Activated CD8-positive, alpha-beta memory T cell treated with anti-CD3 and anti-CD28 coated beads, Interleukin-2, amount 10 ng/mL, durations not matched to agents 7 days and 5 days (primary cell): ENCODE measurements at places on chromosomes 4 and X. TPM values are rescaled to one million over a fixed set of nuclear protein-coding genes. Genes with fewer than 3 reads are reported as not detected.

GRCh38 chr4:86615501-86615900 is 21.4 kb downstream of the PTPN13 start:
- H3K27me3 ChIP-seq = no peaks in the 10 kb centered on the region
- H3K36me3 ChIP-seq = no peaks in the 10 kb centered on the region
- no peak overlapping the region for H3K4me3 ChIP-seq
- H3K27ac ChIP-seq = no peak overlapping the region

GRCh38 chrX:134997646-134998045 is 6.9 kb downstream of the SMIM10 start:
- DNase-seq = no peak
- H3K4me1 ChIP-seq = peaks cover 4% of the 10 kb centered on the region
- no peaks in the 10 kb centered on the region for H3K36me3 ChIP-seq
- no peak overlapping the region for H3K4me3 ChIP-seq
- H3K27me3 ChIP-seq = peaks cover 4% of the 10 kb centered on the region

DNA sequence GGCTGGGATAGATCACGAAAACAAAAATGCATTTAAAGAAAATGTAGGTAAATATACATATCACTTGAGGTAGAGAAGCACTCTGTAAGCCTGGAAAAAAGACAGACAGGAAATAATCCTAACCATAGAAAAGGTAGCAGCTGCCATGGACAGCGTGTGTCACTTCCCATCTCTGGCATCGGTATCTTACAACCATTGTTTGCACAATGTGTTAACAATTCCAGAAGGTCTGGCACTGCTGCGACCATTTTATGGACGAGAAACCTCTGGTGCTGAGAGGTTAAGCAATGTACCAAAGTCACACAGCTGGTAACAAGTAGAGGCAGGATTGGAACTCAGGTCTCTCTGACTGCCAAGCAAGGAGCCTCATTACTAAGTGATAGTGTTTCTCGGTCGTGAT is 1.7 kb upstream of the MTNR1A start:
- DNase-seq = no peak
- H3K27me3 ChIP-seq = peaks cover 15% of the 10 kb centered on the region
- H3K36me3 ChIP-seq = peaks cover 3% of the 10 kb centered on the region
- H3K4me1 ChIP-seq = no peaks in the 10 kb centered on the region
- H3K27ac ChIP-seq = no peak overlapping the region
- H3K4me3 ChIP-seq = no peak overlapping the region

Gene STBD1
- 1.2 TPM for total RNA-seq

DNA sequence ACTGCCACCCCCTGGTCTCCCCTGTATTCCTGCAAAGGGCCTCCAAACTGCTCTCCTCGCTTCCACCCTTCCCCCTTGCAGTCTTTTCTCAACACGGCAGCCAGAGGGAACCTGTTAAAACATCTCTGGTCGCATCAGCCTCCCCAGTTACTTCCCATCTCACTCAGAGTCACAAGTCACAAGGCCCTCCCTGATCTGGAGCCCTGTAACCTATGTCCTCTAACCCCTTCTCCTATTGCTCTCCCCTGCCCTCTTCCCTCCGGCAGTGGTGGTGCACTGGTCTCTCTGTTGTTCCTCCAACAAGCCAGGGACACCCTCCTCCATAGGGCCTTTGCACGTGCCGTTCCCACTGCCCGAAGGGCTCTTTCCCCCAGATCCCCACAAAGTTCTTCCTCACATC is 73.2 kb downstream of the SH3KBP1 start:
- no peak overlapping the region for H3K4me3 ChIP-seq
- no peaks in the 10 kb centered on the region for H3K27me3 ChIP-seq
- peaks cover 14% of the 10 kb centered on the region for H3K36me3 ChIP-seq
- peaks cover 56% of the 10 kb centered on the region for H3K4me1 ChIP-seq
- peak overlapping the region; percentile 37 for H3K27ac ChIP-seq

- no peak overlapping the region for H3K4me3 ChIP-seq
- H3K27ac ChIP-seq = no peak overlapping the region
- H3K36me3 ChIP-seq = no peaks in the 10 kb centered on the region
- H3K27me3 ChIP-seq = no peaks in the 10 kb centered on the region
Measured at GRCh38 chrX:125236955-125237354, 82.7 kb upstream of the TEX13C start.

Gene CFAP99
- not detected for total RNA-seq

Gene PCSK1N
- total RNA-seq = 0.93 TPM

Gene HHIP
- not detected for total RNA-seq

DNA sequence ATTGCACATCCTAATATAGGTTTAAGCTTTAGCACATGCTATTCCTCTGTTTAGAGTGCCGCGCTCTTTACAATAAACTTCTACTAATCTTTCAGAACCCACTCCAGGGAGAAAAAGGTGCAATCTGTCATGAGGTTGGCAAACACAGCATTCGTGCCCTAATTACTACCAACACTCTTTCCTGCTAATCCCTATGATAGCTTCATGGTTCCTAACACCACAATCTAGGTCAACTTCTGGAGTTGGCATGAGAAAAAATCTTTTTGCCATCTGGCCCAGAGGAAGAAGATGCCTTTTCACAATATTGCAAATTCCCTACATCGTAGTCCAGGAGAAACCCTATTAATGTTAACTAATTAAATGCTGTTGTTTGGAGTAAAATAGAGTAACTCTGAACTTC is 39.6 kb downstream of the TMA16 start:
- H3K36me3 ChIP-seq = peaks cover 11% of the 10 kb centered on the region
- H3K27me3 ChIP-seq = no peaks in the 10 kb centered on the region
- no peak for DNase-seq
- H3K27ac ChIP-seq = no peak overlapping the region

GRCh38 chr4:1393866-1394265 is 12.4 kb downstream of the NKX1-1 start:
- no peaks in the 10 kb centered on the region for H3K4me1 ChIP-seq
- DNase-seq = no peak
- H3K4me3 ChIP-seq = no peak overlapping the region
- H3K27me3 ChIP-seq = no peaks in the 10 kb centered on the region
- H3K27ac ChIP-seq = no peak overlapping the region

Gene SLC30A9
- total RNA-seq = 31.9 TPM

DNA sequence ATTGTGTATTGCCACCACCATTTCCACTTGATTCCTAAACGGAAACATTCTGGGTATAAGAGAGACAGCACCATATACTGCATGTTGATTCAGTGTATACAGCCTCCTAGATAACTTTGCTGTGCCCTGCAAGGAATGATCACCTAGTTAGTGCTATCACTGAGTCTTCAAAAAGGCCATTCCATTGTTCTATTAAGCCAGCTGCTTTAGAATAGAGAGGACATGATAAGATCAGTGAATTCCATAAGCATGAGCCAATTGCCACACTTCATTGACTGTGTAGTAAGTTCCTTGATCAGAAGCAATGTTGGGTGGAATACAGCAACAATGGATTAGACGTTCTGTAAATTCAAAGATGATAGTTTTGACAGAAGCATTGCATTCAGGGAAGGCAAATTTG is 1047.3 kb downstream of the PCDH18 start:
- no peak overlapping the region for H3K4me3 ChIP-seq
- no peaks in the 10 kb centered on the region for H3K4me1 ChIP-seq
- H3K27me3 ChIP-seq = no peaks in the 10 kb centered on the region
- no peaks in the 10 kb centered on the region for H3K36me3 ChIP-seq
- no peak for DNase-seq
- H3K27ac ChIP-seq = no peak overlapping the region

DNA sequence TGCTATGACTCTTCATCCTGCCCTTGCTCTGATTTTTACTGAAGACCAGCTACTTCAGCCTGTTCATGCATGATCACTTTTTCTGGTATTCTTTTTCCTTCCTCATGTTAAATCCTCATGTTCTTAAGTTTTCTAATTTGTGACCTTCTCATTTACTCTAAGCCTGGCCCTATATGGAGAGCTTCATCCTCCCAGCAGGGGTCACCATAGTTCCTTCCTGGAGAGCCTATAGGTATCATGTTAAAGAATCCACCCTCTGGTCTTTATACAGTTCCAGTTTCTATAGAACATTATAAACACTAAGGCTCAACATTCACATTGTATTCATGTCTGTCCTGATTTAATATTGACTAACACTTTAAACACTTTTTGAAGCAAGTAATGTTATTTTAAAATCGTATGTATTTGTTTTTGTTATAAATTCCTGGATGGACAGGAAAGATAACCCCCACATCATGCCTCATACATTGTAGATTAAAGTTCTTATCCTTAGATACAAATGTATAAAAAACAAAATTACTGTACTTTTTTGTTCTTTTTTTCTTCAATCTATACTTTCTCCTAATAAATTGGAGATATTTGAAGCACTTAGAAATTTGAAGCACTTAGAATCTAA is 53.8 kb upstream of the OTUD4 start:
- no peaks in the 10 kb centered on the region for H3K4me1 ChIP-seq
- H3K27me3 ChIP-seq = peaks cover 15% of the 10 kb centered on the region
- H3K36me3 ChIP-seq = no peaks in the 10 kb centered on the region
- no peak overlapping the region for H3K4me3 ChIP-seq
- H3K27ac ChIP-seq = no peak overlapping the region
- DNase-seq = peak; percentile 65

- peaks cover 7% of the 10 kb centered on the region for H3K27me3 ChIP-seq
- H3K27ac ChIP-seq = peak within 1 kb of the TSS; percentile 74
- peak within 1 kb of the TSS; percentile 71 for H3K4me3 ChIP-seq
Measured at GRCh38 chrX:73214426-73215094, at the start of gene NAP1L2. Gene NAP1L2, minus strand, starts transcription at chrX:73214851. Its CDS starts 359 bp downstream, at chrX:73214492.

DNA sequence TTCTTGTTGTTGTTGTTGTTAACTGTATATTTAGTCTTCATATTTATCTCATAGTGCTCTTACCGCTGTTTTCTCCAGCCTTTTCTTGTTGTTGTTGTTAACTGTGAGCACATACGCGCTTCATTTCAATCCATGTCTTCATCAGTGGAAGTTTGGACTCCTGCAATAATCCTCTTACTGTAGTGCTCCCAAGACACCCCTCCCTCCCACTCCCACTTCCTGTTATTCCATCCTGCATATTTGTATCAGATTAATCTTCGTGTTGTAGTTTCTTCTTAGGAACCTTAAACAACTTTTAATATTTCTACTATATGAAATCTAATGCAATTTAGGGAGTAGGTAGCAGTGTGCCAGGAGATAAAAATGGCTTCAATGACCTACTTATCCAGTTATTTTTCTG is 674.8 kb downstream of the RAPGEF2 start:
- no peaks in the 10 kb centered on the region for H3K4me1 ChIP-seq
- no peaks in the 10 kb centered on the region for H3K27me3 ChIP-seq
- no peak overlapping the region for H3K4me3 ChIP-seq
- DNase-seq = no peak

DNA sequence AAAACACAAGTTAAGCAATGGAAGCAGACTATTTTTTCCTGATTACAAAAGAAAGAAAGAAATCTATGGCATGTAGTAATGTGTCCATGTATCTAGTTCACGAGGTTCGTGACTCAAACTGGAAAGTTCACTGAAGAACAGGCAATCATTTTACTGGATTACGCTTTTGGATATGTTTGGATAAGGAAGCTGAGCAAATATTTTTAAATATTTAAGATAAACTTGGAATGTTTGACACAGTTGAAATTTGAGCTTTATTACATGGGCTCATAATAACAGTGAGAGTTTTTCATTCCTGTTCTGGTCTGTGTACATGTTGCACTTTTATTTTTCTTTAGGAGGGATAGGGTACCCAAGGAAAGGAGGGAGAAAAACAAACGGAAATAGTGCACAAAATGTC is 244.2 kb upstream of the GK2 start:
- no peaks in the 10 kb centered on the region for H3K4me1 ChIP-seq
- DNase-seq = no peak
- no peaks in the 10 kb centered on the region for H3K36me3 ChIP-seq

DNA sequence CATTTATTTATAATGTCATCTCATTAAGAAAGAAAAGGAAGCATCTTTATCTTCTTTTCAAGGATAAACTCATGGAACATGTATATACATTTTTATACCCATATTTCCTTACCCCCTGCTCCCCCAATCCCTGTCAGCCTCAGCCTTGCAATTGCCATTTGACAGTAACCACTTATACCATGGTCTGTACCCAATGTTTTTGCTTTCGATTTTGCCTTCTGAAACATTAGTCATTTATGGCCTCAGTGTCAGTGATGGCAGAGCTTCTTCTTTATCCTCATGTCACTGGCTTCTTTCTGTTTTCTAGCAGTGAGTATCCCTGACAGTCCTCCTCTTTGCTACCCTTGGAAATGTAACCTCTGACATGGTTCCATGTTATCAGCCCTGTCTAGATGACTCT is 228.4 kb downstream of the SPRY1 start:
- peak; percentile 45 for DNase-seq
- H3K36me3 ChIP-seq = peaks cover 17% of the 10 kb centered on the region
- H3K4me3 ChIP-seq = no peak overlapping the region
- H3K27me3 ChIP-seq = no peaks in the 10 kb centered on the region
- H3K27ac ChIP-seq = peak overlapping the region; percentile 24

- H3K4me3 ChIP-seq = no peak overlapping the region
- H3K36me3 ChIP-seq = peaks cover 2% of the 10 kb centered on the region
- peaks cover 21% of the 10 kb centered on the region for H3K27me3 ChIP-seq
- H3K4me1 ChIP-seq = peaks cover 6% of the 10 kb centered on the region
- no peak for DNase-seq
Measured at GRCh38 chr4:20248155-20248558, 3.5 kb upstream of the SLIT2 start.

DNA sequence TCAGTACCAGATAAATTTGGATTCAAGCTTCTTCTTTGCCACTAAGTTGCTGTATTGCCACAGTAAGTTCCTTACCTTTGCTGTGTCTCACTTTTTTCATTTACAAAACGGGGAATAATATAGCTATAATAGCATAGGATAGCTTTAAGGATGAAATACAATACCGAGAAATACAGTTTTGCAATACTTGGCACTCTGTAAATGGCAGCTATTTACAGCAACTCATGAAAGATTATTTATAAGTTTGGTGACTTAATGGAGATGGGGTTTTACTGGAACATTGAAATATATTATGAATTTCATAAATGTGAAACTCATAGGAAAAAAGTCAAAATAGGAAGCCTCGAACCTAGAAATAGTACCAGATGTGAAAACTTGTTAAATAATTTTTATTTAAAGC is 27.6 kb downstream of the ANXA10 start:
- no peaks in the 10 kb centered on the region for H3K4me1 ChIP-seq
- H3K4me3 ChIP-seq = no peak overlapping the region
- no peak for DNase-seq
- no peak overlapping the region for H3K27ac ChIP-seq
- H3K27me3 ChIP-seq = no peaks in the 10 kb centered on the region

DNA sequence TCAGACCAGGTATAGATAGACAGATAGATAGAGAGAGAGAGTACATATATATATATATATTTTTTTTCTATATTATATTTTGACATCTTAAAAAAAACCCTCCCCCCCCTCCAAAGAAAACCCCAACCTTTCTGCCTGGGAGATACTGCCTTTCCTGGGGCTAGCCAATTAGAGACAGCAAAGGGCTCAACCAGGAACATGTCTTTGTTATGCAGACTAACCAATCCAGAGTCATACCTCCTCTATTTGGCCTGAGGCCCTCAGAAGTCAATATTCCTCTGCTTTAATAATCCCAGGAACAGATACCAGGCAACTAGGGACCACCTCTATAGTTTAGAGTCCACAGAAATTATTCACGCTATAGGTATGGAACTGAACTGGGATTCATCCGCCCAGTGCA is 135.6 kb upstream of the MAD2L1 start:
- no peak overlapping the region for H3K27ac ChIP-seq
- H3K4me3 ChIP-seq = no peak overlapping the region
- no peaks in the 10 kb centered on the region for H3K4me1 ChIP-seq
- no peaks in the 10 kb centered on the region for H3K36me3 ChIP-seq
- no peak for DNase-seq

- no peak overlapping the region for H3K27ac ChIP-seq
- H3K4me1 ChIP-seq = no peaks in the 10 kb centered on the region
- no peaks in the 10 kb centered on the region for H3K36me3 ChIP-seq
- no peaks in the 10 kb centered on the region for H3K27me3 ChIP-seq
Measured at GRCh38 chrX:22314211-22314610, 41.5 kb downstream of the CBLL2 start.
